ENCODE measurements at places on chromosomes 11 and 22.
A peak's percentile ranks its signal among the peaks of the same experiment; 100 is the strongest.

- no peak for DNase-seq
Measured at GRCh38 chr11:126034933-126035425, 27.7 kb downstream of the CDON start.

DNA sequence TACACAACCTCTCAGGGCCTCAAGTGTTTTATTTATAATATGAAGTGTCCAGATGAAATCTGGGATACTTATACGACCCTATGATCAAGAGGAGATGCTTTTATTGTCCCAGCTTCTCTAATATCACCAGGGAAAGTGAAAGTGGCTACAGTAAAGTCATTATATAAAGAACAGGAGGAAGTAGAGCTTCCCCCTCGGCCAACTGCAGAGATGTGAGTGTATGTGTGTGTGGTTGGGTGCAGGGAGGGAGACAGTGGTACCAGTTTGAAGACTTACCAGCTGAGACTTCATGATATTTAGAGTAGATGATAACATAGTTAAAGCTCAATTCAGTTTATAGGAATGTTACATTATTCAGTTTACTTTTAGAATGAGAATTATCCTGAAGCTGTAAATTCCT lies 373.6 kb upstream of the DDI1 start:
- no peak for DNase-seq

- peak; percentile 25 for DNase-seq
Measured at GRCh38 chr11:47179655-47179991, 2.9 kb upstream of the ARFGAP2 start.

GRCh38 chr22:27032091-27032761 lies 374.8 kb downstream of the MIAT start:
- no peak for DNase-seq

All from brain microvascular endothelial cell (primary cell).